Glutamatergic neuron (in vitro differentiated cells): ENCODE measurements at places on chromosomes 6 and 20. TPM values are rescaled to one million over a fixed set of nuclear protein-coding genes. Genes with fewer than 3 reads are reported as not detected.

DNA sequence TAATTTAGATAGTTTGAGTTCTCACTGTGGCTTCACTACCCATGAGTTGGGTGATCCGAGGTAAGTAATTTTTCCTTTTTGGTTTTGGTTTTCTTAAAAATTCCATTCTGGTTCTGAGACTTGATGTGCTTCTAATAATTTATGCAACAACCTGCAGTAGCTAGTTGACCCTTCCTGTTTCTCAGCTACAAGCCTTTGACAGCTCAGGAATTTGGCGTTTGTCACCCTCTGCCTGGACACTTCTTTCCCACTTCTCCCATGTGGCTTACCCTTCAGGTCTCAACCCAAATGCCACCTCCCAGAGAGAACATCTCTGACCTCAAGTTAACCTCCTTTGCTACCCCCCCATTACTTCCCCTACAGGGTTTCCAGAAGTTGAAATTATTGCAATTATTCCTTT, 49.7 kb upstream of the TSHZ2 start:
- DNase-seq: no peak

GRCh38 chr6:41705996-41706835, 29.2 kb downstream of the TFEB start:
- peak; percentile 60 for DNase-seq

DNA sequence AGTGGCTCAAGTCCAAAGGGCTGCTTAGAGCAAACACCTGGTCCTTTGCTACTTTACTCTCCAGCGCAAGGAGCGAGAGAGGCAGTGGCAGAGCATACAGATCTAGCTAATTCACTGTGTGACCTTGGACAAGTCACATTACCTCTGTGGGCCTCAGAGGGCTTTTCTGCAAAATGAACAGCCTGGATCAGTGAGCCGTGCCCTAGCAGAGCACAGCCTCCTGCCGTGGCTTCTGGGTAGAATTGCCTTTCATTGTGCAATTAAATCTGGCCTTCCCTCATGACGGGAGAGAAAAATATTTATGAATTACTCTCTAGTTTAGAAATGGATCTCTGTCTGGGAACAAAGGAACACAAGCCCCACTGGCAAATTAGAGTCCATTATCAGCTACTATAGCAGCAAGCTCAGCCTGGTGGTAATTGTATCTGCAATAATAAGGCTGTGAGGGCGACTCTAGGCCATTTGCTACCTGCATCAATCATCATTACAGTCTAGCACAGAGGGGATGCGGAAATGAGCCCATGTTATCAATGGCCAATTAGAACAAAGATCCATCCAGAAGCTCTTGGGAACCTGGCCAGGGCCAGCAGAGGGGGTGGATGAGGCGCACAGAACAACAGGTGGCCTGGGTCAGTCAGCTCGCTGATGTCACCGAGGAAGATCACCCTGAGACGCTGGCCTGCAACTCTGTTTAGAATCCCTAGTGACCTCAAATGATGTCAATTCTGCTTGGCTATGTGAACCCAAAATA, 114.2 kb upstream of the LY86 start:
- peak; percentile 23 for DNase-seq

DNA sequence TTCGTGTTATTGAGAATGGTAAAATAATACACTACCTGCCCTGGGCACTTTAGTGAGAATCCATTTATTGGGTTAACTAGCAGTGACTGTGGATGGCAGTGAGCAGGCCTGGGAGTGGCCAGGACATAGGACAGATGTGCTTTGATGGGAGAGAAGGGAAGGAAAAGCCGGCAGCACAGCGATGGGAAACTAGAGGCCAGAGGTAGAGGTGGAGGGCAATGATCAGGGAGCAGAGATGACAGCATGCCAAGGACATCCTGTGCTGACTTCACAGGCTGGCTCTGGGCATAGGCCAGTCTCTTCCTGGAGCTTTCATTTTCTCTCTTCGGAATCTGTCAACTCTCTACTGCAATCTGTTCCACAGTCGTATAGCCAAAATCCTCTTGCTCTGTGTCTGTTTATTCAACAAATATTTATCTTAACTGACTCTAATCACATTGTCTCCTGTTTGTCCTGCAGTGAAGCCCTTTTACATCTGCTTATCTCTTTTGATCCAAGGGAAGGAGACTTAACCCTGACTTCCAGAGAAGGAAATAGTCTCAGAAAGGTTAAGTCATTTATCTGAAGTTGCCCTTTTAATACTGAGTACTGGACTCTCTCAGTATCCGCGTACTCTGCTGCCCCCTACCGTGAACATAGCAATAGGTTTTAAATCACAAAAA, 18.4 kb upstream of the MMP24 start:
- DNase-seq: peak; percentile 78

SLC26A8 gene
- 0.29 TPM for total RNA-seq

GRCh38 chr6:163728442-163729126, 314.1 kb downstream of the QKI start:
- DNase-seq: no peak

DNA sequence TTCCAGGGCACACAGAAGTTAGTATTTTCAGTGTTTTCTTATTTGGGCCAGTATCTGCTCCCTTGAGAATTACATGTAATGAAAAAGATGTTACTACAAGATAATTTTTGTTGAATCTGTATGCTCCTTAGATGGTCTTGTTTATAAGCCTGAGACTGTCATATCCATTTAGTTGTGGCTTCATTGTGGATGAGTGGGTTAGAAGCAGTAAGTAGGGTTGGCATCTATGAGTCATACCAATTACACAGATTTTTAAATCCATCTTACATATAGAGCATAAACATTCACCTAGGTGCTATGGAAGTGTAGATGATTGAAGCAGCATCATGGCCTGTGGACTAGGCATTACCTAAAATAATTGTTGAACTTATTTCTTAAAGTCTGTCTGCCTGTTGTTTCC, 13.5 kb upstream of the BAG2 start:
- DNase-seq: no peak

SRC gene
- 39.2 TPM for total RNA-seq

SMLR1 gene
- not detected for total RNA-seq

DNA sequence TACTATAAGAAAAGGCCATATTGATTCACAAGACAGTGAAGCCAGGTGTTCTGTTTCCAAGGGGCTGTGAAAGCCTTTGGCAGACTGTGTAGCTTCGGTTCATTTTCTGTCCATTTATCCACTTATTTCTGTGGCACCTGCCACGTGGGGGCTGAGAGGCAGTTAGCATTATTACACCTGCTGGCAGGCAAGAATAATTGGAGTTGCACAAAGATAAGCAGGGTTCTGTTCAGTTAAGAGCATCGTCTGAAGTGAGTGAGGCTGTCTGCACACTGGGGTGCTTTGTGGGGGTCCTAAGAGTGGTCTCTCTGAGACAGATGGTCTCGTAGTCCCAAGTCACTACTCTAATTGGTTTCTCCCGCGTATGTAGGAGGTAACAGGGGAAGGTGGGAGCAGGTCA, 60.6 kb upstream of the CCN6 start:
- no peak for DNase-seq

NOTCH4 gene
- total RNA-seq: 4.9 TPM

DNA sequence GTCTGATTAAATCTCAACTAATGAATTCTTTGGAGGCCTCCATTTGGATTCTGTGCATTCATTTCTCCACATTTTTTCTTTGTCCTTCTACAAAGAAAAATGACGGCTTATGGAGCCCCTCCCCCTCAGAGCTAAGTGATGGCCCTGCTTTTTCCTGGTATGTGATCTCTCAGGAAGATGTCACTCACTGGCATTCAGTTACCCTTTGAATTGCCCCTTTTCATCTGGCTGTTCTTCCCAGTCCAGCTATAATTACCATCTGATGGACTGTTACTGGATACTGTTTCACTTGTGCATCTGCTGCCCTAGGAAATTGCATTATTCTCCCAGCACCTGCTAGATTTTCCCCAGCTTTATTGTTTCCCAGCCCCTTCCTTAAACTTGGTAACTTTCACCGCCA, 151.9 kb downstream of the CFAP61 start:
- DNase-seq: no peak

DNA sequence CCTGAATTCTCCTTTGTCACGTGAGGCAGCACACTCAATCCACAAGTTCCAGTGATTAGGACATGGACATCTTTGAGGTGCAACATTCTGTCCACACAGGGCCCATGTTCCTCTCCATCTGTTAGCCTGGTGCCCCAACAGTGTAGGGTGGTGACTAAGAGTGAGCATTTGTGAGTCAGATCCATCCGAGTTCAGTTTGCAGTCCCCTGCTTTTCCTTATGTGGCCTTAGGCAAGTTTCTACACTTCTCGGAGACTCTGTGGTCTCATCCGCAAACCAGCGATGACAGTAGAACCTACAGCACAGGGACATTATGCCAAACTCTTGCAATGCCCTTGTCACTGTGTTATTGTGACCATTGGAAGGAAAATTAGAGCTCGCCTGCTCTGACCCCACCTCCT, 178.7 kb upstream of the CDH4 start:
- no peak for DNase-seq

DNA sequence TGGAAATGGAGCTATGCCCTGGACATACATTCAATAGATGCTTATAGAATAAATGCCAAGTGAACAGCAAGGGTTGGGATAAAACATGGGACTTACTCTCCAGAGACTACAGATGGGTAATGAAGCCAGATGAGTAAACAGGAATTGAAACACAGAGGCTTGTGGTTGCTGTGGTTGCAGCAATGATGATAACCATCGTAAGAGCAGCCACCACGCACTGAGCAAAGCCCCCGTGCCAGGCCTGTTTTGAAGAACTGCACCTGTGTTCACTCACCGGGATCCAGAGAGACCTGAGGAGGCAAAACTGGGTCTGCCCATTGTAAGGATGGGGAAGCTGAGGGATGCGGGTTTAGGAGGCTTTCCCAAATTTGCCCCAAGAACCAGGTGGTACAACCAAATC, 431.1 kb upstream of the CDH4 start:
- no peak for DNase-seq

ZSCAN12 gene
- total RNA-seq: 16.7 TPM

GJA1 gene
- total RNA-seq: 19.4 TPM

DNA sequence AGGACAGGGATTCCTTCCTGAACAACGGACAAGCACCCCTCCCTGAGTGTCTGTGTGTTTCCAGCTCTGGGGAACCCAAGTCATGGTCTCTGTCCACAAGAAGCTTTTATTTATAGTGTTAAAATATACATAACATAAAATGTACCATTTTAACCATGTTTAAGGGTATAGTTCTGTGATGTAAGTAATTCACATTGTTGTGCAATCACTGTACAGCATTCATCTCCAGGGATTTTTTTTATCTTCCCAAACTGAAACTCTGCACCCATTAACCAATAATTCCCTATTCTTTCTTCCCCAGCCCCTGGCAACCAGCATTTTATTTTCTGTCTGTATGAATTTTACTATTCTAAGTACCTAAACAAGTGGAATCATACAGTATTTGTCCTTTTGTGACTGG, 84.2 kb downstream of the FOXF2 start:
- DNase-seq: no peak

SAMD5 gene
- total RNA-seq: 1.6 TPM

- DNase-seq: no peak
Measured at GRCh38 chr20:24938498-24938897, 10.6 kb upstream of the CST7 start.

DNA sequence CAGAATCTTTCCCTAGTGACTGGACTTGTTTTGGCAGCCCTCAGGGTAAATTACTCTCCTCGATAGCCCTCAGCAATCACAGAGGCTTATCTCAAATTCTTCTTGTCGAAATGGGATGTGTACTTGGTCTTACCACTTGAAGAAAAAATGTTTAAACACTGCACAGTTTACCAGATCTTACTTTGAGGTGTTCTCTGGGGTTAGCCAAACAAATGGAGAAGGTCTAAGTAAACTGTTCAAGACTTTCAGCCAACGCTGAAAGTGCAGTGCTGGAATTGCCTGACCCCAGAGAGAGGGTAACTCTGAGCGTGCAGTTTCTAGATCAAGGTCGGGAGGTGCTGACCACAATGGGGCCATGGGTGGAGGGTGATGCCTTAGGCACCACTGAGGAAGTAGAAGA, 39.2 kb downstream of the MYLIP start:
- DNase-seq: no peak

- DNase-seq: no peak
Measured at GRCh38 chr6:22821664-22822320, 252.4 kb downstream of the HDGFL1 start.

AKAP7 gene
- 5.3 TPM for total RNA-seq

DNA sequence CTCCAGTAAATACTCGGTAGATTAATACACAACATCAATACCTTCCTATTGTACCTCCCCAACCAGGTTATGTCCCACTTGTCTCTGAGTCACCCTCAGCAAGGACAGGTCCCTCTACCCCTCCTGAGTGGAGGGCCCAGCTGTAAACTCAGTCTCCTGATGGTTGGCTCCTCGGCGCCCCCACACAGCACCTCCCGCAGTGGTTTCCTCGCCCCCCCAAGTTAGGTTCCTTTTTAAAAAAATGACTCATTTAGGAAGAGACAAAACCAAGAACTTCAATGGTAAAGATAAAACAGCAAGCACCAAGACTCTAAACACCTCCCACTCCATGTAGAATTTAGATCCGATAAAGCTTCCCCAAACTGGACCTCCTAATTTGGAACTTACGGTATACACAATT, 83.5 kb downstream of the TRERF1 start:
- DNase-seq: no peak

DNA sequence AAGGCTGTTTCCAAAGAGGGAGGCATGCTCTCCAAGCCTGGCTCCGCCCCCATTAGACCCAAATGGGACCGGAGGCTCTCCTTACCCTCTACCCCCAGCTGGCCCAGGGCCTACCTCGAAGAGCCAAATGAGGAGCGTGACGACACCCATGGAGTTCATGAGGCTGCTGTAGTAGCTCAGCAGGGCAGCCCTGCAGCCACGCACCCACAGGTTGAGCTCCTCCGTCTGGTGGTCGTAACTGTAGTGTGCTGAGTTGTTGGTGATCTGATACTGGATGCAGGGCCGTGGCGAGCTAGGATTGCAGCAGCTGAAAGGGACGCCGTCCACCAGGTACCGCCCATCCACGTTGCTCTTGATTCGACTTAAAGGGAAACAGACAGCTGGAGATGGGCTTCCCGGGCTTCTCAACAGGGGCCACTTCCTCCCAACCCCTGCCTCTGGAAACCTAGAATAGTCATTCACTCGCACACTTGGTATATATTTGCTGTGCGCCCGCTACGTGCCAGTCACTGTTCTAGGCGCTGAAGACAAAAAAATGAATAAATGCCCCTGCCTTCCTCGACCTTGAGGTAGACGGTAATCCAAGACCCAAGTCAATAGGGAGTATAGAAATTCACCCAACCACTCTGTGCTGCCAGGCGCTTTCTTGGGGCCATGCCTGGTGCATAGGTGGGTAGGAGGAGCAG, 18.0 kb downstream of the PRPH2 start:
- DNase-seq: no peak

GRCh38 chr6:135686784-135687301, 164.7 kb upstream of the PDE7B start:
- no peak for DNase-seq
